GM13977 (cell line): ENCODE measurements at places on chromosomes 5 and 9.

- DNase-seq: no peak
Measured at GRCh38 chr5:7705736-7706135, 145.2 kb downstream of the CFAP90 start.

DNA sequence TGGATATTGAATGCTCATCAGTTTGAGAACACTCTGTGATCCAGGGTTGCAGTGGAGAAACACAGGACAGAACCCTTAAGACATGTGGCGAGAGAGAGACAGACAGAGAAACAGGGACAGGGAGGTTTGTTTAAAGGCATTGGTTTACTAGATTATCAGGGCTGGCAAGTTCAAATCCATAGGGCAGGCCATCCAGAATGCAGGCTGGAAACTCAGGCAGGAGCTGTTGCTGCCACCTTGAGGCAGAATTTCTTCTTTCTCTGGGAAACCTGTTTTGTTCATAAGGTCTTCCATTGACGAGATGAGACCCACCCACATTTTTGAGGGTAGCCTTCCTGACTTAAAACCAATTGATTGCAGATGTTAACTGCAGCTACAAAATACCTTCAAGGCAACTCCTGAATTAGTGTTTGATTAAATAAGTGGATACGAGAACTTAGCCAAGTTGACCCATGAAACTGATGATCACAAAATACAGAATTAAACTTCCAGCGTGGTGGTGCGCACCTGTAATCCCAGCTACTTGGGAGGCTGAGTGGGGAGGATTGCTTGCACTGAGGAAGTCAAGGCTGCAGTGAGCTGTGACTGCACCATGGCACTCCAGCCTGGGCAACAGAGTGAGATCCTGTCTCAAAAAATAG is 55.9 kb downstream of the NSUN2 start:
- peak; percentile 73 for DNase-seq

DNA sequence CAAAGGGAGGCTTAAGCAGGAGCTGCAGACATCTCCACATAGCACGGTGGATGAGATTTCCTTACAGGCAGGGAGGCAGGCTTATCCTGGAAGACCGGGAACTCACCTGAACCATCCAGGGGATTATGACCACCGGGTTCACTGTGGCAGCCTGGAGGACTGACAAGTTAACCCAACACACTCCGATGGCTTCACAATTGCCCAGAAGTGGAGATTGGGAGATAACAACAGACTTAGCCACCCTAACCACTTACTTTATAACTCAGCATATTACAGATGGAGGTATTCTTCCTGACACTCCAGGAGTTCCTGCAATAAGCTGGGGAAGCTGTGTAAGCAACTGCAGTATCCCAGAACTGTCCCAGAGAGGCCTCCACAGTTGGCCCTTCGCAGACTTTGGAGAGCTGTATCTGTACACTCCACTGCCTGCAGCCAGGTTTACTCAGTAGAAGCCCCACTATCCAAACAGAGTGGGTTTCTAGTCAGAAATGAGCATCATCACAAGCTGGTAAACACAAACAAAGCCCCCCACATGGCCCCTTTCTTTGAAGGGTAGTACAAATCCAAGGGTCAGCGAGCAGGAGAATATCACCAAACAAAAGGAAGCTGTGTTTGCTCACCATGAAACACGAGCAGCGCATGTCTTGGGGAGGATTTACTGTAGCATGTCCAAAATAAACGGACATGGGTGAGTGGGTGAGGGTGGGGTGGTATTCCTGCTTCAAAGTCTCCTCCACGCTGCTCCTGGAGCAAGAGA is 462.2 kb downstream of the RASEF start:
- DNase-seq: no peak

DNA sequence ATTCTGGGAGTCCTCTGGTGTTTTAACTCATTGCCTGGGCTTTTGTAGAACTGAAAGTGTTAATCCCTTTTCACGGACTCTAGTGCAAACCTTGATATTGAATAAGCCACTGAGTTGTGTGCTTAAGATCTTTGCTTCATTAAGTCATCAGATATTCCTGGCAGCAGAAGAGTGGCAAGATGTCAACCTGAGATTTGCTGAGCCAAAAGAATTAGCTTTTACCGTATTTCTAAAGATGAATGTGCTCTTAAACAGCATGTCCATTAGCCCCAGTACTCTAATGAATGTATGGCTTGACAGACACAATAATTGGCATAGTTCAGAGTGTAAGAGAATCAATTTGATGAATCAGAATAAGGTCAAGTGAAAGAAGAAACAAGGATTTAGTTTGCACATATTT is 87.2 kb upstream of the CDH6 start:
- DNase-seq: no peak

DNA sequence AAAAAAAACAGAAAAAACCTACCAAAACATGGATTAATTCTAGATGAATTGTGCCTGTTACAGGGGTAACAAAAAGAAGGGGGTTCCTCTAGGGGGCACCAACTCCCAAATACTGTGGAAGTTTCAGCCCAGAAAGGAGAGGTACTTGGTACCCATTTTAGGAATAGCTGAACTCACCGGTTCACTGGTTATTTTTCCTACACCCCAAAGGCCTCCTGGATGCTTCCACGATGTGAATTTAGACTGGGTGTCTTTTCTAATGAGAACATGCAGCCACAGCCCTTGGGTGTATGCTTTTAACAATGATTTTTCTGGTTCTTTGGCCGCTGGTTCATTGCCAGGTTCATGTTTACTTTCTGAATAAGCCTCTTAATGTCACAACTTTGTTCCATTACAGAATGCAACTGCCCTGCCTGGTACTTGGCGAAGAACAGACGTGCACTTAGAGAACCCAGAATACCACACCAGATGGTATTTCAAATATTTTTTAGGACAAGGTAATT is 46.7 kb downstream of the GARNL3 start:
- DNase-seq: peak; percentile 20

DNA sequence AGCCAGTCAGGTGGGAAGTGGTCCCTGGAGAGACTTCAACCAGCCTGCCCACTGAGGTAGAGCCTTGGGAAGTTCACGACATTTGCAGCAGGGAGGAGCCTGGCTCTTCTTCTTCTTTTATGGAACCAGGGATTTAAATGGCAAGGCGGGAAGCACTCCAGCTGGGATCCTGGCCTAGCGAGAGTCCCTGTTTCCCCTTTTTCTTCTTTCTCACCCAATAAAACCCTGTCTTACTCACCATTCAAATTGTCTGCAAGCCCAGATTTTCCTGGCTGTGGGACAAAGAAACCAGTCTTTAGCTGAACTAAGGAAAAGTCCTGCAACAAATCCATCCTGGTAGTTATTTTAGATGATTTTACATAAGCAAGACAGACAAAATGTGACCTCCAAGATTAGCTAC is 503.7 kb downstream of the CDH10 start:
- no peak for DNase-seq

DNA sequence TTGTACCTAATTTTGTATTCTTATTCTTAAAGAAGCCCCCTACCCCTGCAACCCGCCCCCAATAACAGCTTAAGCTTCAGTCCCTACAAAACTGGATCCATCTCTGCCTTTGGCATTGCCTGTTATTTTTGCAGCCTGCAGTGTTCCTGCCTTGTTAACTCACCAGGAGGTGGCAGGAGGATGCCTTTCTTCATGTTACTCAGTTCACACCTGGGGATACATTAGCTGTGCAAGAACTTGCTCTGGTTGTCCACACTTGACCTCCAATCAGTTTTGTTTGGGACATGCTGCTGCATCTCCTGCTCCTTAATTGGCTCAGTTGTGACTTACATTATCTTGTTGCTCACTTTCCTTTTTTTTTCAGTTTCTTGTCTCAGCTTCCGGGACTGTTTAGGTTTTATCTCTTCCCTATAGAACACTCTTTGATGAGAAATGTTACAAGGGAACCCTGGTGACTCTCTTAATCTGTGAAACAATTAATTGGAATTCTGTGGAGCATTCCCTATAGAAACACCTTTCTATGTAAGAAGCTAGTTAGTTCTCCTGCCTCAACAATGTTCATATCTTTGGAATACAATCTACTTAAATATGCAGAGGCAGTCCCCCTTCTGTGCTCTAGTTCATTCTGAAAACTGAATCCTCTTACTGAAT is 467.7 kb upstream of the ACO1 start:
- no peak for DNase-seq
